ENCODE measurements at places on chromosomes 16 and 17. TPM values are rescaled to one million over a fixed set of nuclear protein-coding genes. Genes with fewer than 3 reads are reported as not detected.

The ABCC11 gene
- total RNA-seq: not detected

The MFSD6L gene
- total RNA-seq: not detected

DNA sequence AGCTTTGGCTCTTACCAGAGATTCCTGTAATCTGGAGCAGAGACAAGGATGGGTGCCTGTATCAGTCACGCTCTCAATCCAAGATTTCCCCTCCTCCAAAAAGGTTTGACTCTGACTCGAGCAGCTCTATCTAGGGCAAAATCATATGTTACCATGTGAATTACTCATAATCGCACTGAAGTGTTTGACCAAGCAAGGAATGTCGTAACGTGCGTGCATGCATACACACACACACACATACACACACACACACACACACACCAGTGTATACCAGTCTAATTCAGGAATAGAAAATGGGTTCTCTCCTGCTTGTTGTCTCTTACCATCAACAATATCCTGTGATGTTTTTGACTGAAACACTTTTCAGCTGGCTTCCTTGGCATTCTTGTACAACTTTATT lies 835.1 kb downstream of the KCNJ2 start:
- no peak for DNase-seq

The NPIPA8 gene
- not detected for total RNA-seq

- peak; percentile 94 for DNase-seq
These were observed 19.0 kb downstream of the CENPX start for GRCh38 chr17:82003411-82004381.

DNA sequence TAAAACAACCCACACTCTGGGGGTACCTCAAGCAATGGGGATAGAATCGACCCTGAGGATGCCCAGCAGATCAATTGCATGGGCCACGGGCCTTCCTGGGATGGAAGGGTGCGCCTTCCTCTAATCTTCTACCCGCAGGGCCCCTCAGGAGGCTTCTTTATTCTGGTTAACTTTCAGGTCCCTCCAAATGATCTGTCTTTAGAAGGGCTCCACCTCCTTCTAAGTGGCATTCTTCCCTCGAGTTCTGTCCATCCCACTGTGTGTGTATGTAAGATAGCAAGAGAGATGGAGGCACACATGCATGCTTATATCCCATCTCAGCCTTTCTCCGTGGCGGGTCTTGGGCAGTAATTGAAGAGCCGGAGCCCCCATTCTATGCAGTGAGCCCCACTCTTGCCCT lies 125.7 kb downstream of the MRM1 start:
- no peak for DNase-seq

GRCh38 chr17:48162306-48162934 lies 54.9 kb downstream of the SNX11 start:
- DNase-seq: no peak
